OCI-M1 (cell line): ENCODE measurements at places on chromosomes 7 and 10.

GRCh38 chr7:149569025-149569725, 71.6 kb upstream of the ZNF746 start:
- no peak for DNase-seq

GRCh38 chr7:94620703-94621118, 35.2 kb downstream of the SGCE start:
- peak; percentile 97 for DNase-seq

- no peak for DNase-seq
These were observed 15.7 kb downstream of the LRRTM3 start for GRCh38 chr10:66941491-66941890.

DNA sequence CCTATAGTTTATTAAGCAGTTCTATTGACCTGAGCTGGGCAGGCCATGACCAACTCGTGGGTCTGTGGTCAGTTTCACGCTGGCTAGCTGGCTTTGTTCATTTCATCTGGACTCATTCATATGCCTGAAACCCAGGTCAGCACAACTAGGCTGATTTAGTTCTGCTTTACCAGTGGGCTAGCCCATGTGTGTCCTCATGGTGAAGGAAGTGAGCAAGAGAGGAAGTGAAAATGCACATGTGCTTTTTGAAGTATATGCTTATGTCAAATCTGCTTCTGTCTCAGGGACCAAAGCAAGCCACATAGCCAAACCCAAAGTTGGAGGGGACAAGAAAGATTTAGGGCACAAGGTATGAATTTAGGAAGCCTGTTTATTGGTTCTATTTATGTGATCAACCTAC, 154.5 kb downstream of the RNF133 start:
- peak; percentile 18 for DNase-seq

- no peak for DNase-seq
These were observed 12.7 kb downstream of the RAB19 start for GRCh38 chr7:140416560-140416959.

DNA sequence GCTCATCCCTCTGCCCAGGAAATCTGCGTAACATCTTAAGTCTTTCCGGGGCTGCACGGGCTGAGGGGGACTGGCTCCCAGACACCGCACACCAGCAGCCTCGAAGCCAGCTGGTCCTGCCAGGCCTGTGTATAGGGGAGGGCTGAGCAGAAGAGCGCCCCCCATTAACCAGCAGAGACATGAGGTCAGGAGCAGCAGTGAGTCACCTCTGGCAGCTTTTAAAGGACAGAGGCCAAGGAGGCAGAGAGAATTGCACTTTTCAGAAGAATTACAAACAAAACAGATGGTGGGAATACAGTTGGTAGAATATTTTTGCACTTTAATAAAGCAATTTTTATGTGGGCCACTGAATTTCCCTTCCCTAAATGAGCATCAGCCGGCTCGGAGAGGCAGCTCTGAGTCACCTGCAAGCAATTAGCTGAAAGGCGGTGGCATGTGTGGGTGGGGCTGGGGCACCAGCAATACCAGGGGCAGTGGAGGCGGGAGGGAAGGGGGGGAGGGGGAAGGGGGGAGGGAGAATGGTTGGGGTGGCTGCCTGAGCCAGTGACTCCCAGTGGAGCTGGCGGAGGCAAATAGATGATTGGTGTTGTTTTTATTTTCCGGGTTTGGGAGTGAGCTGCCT, 39.1 kb downstream of the GOLGA7B start:
- DNase-seq = no peak
